ENCODE measurements at places on chromosomes 13 and 19.

DNA sequence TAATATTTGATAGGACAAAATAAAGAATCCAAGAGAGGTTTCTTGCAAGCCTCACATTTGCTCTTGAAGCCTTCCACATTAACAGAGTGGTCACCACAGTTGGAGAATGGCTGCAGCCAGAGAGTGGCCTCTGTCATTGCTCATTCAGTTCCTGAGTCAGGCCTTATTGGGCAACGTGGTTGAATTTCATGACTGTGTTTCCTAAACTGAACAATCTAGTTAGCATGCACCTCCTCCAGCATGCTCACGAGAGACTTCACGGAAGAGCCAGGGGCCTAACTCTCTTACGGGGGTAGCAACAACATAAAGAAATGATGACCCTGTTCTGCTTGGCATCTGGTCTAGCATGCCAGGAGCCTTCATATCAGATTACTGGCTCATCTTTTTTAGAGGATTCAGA, 9.6 kb upstream of the UBL3 start:
- no peak for DNase-seq

- no peak for DNase-seq
Observed at GRCh38 chr13:30725326-30726085, 9.8 kb upstream of the ALOX5AP start.

GRCh38 chr13:99269627-99270241, 11.6 kb upstream of the GPR18 start:
- DNase-seq = peak; percentile 72

- DNase-seq = no peak
Observed at GRCh38 chr19:35130761-35131720, 3.8 kb downstream of the LGI4 start.

DNA sequence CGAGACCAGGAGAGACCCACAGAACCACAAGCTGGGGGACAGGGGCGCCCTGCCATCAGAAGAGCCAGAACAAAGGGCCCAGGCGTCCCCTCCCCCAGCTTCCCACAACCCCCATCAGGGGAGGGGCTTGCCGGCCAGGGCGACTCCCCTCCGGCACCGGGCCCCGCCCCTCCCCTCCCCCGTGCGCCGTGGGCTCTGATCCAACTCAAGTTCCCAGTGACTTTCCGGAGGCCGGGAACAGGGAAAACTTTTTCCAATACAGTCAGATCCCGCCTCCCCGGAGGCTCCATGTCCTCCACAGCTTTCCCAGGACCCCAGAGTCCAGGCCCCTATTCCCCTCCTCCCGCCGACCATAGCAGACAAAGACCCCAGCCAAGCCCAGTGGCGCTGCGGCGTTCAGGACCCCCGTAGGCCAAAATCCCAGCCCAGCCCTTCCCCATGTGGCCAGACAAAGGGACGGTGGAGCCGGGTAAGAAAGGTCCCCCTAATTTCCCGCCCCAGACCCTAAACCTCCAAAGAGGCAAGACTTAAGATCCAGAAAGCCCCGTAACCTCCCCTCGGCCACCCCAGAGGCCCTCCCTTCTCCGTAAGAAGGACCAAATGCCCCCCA, 673 bp downstream of the TEAD2 start:
- DNase-seq = no peak

- no peak for DNase-seq
Observed at GRCh38 chr13:110485604-110486003, 75.9 kb downstream of the RAB20 start.

GRCh38 chr19:46903458-46903857, 42.7 kb downstream of the ARHGAP35 start:
- DNase-seq = no peak

GRCh38 chr13:41680900-41681299, 223.6 kb downstream of the RGCC start:
- DNase-seq = no peak

GRCh38 chr13:99225078-99225477, 24.4 kb downstream of the UBAC2 start:
- no peak for DNase-seq

Data from CD4-positive, CD25-positive, alpha-beta regulatory T cell (primary cell).